ENCODE measurements at places on chromosomes 6 and 20. TPM values are rescaled to one million over a fixed set of nuclear protein-coding genes. Genes with fewer than 3 reads are reported as not detected.
A peak's percentile ranks its signal among the peaks of the same experiment; 100 is the strongest.

DNA sequence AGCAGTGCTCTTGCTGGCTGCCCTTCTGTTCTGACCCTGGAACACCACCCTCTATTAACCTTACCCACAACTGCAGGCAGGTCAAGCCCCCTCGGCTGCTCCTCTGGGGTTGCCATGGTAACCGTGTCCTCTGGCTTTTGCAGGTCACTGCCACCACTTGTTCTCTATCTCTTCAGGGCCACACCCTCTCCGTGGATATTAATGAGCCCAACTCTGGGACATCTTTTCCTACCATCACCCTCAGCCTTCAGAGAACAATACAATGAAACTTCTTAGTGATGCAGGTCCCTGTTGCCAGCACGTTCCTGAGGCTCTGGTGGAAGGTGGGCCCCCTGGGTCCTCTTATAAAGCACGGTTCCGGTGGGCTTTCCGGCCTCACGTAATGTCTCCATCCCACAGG is 30.8 kb upstream of the MICB start:
- DNase-seq: no peak

DNA sequence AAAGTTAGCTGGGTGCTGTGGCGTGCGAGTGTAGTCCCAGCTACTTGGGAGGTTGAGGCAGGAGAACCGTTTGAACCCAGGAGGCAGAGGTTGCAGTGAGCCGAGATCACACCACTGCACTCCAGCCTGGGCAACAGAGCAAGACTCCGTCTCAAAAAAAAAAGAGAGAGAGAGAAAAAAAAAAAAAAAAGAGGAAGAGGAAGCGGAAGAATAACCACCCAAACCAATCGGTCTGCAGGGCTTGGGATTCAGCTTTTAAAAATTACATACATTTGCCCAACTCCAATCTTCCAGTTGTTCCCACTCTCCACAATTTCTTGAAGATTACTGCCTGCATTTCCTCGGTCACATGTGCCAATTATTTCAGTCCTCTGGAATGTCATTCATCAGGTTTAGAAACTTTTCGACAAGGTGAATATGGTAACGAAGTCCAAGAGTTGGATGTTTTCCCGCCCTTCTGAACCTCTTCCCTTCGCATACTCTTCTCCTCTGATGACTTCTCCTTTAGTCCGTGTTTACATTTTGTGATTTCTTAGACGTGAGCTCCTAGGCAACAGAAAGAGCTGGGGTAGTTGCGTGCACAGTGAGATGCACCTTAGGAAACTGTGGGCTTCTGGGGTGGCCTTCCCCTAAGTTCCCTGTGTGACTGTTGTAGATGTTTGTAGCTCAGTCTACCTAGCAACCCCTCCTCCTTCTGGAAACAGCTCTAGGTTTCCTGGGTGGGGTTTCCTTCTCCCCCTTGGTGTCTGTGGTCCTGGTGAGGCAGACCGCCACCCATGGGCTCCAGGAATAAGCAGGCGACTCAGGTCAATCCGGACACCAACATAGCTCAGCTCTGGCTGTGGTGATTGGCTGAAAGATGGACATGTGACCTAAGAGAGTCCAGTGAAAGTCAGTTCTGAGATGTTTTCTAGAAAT is 63.0 kb upstream of the NCOA3 start:
- no peak for DNase-seq

- no peak for DNase-seq
Observed at GRCh38 chr6:52553719-52554118, 23.1 kb downstream of the TRAM2 start.

- no peak for DNase-seq
Observed at GRCh38 chr6:48068278-48069251, 42.4 kb downstream of the PTCHD4 start.

- DNase-seq: no peak
Observed at GRCh38 chr6:70734381-70734780, 66.7 kb downstream of the SMAP1 start.

TNXB gene
- total RNA-seq: 493 TPM

DNA sequence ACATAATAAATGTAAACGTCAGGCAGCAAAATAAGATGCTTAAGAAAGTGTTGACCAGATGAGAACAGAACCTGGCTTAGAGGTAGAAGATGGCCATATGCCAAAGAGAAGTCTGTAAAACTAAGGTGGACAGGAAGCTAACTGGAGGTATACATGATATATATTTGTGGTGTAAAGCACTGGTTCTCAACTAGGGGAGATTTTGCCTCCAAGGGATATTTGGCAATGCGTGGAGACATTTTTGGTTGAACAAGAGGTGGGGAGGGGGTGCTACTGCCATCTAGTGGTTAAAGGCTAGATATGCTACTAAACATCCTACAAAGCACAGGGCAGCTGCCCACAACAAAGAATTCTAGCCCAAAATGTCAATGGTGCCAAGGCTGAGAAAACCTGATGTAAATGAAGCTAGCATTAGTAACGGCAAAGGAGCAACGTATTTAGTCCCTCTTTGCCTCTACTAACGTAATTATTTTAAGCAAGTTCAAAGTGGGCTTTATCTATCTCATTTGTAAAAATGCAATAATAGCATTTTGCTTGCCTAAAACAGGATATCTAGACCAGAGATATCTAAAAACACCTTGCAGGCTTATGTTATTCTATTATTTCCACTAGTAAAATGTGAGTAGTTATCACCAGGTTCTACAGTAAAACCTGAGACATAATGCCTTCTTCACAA is 182.6 kb downstream of the RNGTT start:
- no peak for DNase-seq

GRCh38 chr20:37995856-37996605 is 37.2 kb downstream of the TTI1 start:
- DNase-seq: no peak

NOX3 gene
- total RNA-seq: not detected

GDAP1L1 gene
- not detected for total RNA-seq

TXNDC5 gene
- 192 TPM for total RNA-seq

GRCh38 chr6:16130932-16131387 is 2.1 kb downstream of the MYLIP start:
- peak; percentile 81 for DNase-seq

DNA sequence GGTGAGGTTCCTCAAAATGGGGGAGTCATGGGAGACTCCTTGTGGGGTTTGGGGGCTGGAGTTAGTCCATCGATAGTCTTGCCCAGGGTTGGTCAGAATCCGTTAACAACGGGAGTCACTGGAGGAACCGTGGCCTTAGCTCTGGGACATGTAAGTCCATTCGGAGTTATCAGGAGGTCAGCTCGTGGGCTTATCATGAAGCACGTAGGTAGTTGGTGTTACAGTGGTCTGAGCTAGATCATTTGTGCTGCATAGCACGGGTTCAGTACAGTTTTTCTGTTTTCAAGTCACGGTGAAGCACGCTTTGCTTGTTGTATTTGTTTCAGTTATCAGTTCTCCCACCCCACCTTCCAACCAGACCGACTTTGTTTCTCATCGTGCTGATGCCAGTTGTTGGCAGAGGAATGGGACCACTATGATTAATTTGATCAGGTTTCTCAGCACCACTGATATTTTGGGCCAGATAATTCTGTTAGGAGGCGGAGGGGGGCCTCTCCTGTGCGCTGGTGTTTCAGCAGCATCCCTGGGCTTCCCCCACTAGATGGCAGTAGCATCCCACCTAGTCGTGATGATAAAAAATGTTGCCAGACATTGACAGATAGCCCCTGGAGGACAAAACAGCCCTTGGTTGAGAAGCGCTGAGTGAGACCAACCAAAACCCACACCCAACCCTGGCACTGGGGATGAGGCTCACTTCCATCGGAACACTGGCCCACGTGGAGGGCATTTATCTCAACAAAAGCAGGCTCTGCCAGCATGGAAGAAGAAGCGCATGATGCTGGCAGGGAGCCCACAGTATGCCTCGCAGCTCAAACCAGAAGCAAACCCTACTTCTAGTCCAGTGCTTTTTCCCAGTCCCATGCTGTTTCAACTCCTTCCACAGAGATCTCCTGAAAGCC is 2.2 kb upstream of the APMAP start:
- DNase-seq: peak; percentile 89

PRKN gene
- total RNA-seq: 2.6 TPM

- DNase-seq: no peak
Observed at GRCh38 chr20:18532626-18533025, 24.9 kb downstream of the SEC23B start.

DNA sequence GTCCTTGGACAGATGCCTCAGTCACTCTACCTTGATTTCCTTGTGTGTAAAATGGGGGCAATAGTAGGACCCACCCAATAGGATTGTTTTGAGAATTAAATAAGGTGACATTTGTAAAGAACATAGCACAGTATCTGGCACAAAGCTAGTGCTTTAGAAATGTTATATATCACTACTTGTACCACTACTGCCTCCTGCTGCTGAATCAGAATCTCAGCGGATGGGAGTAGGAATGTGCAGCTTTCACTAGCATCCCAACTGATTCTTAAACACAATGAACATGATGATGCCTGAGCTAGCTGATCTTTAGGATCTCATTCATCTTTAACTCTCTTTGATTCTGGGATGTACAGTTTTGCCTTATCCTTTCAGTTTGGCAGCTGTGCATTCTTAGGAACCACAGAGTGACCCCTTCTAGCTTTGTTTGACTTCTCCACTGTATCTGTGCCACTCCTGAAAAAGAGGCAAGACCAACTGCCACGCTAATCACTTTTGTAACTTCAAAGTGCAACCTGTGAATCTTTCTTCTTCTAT is 7.2 kb downstream of the PBOV1 start:
- no peak for DNase-seq

GRCh38 chr20:44465001-44465560 is 10.6 kb upstream of the TTPAL start:
- no peak for DNase-seq

DNA sequence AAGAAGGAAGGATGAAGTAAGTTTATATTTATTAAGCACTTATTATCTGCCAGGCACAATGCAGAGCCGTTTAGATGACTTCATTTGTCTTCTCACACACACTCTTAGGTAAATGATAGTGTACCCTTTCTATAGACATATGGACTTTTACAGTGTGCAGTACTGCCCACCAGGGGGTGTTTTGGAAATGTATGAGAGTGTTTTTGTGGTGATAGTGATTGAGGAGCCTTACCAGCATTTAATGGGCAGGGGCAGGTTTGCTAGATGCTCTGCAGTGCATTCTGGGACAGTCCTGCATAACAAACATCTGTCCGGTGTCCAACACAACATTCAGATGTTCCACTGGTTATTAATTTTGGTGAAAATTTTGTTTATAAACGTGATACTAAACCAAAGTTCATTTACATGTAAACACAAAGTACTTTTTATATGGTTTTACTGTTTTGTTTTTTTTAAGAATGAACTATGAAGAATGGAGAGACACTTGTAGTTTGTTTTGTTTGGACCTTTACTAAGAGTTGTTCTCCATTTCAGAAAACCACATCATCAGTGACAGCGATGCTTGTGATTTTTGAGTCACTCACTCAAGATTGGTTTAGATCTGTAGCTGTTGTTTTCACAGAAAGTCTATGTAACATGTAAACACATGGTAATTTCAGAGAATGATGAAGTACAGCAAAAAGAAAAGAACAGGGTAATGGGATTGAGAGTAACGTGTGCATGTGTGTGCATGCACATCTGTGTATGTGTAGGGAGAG is 19.9 kb downstream of the KCNS1 start:
- DNase-seq: no peak

GRCh38 chr6:165804331-165805066 is 141.5 kb upstream of the PDE10A start:
- DNase-seq: no peak

- DNase-seq: no peak
Observed at GRCh38 chr6:142543606-142544005, 241.8 kb downstream of the ADGRG6 start.

- no peak for DNase-seq
Observed at GRCh38 chr6:117906507-117906957, 532 bp upstream of the SLC35F1 start.

DNA sequence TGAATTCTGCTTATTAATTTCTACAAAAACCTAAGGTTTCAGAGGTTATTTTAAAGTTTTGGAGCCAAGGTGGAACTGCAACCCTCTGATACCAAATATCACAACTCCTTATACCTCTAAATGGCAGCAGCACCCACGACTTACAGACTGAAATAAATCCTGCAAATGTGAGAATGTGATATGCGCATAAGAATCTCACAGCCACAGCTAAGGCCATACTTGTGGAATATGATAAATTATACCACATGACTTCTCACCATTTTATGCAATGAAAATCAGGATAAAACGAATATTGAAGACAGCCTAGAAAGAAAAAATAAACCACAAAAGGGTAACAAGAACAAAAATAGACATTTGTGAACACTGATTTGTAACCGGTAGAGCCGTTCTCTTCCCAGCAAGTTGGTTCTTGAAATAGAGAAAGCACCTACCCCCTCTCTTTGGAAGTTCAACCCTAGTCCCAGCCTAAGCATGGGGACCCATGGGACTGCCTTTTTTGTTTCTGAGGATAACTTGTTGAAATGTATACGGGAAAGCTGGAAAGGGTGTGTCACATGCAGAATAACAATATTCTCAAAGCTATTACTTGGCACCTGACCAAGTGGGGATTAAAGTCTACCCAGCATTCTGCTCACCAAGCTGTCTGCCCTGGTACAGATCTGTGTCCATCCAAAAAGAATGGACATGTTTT is 47.1 kb upstream of the MCM9 start:
- no peak for DNase-seq

DNA sequence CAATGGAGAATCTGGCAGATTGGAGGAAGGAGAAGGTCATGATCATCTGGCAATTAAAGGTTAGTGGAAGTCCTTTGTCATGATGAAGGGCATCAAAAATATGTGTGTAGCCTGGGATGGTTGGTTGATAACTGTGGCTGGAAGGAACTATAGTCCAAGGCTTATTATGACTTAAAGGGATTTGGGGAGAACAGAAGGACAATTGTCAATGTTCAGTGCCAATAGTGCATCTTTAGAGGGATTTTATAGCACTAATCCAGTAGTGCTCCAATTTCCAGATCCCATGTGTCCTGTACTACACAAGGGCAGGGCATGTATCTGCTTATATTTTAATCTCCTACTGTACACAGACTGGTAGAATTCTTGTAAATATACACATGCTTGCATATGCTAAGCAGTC is 5.0 kb upstream of the ZBTB24 start:
- DNase-seq: no peak

DNA sequence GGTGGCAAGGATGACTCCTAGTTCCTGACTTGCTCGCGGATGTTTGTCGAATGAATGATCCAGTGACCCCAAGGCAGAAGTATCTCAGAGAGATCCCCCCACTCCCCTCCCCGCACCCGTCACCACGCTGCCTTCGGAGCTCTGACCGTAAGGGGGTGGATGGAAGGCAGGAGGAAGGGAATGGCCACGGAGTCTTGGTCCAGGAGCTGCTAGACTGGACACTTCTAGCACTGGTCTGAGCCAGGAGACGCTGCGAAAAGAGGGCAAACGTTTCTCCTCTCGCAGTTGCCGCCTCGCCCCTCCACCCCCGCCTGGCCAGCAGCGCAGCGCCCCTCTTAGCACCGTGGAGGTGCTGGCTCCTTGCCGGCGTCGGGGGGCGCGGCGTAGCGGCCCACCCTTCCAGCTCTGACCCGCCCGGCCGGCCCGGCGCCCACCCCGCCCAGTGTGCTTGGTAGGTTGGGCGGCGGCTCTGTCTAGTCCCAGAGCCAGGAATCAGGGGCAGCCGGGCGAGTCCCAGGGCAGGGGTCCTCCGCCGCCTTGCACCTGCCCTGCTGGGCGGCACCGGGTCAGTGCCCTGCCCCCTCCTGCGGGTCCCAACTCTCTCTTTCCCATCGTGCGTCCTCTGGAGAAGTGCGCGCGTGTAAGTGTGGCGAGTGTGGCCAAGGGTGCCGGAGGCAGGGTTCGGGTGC is 2.4 kb upstream of the DBNDD2 start:
- no peak for DNase-seq

GRCh38 chr6:13431861-13432465 is 55.4 kb downstream of the GFOD1 start:
- DNase-seq: no peak

UST gene
- 27.0 TPM for total RNA-seq

- DNase-seq: no peak
Observed at GRCh38 chr6:116008470-116009243, 52.0 kb downstream of the FRK start.

Data from ascending aorta (tissue), 2 donors.